ENCODE measurements at places on chromosomes 3 and 15.

DNA sequence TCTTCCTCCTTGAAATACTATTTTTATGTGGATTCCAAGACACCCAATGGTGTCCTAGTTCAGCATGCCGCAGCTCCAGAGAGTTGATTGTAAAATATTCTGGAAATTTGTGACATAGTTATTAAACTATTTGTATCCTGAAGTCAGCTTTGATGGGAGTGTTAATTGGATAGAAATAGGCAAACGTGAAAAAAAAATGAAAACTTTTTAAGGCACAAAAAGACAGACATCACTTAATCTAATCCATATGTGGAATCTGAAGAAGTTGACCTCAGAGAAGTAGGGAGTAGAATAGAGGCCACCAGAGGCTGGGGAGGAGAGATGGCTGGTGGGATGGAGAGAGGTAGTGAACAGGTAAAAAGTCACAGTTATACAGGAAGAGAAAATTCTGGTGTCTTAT is 704.2 kb downstream of the ROBO1 start:
- no peak for DNase-seq

GRCh38 chr15:52291204-52291603 is 4.4 kb downstream of the MYO5C start:
- DNase-seq = no peak

- DNase-seq = no peak
Measured at GRCh38 chr3:38493031-38493430, 3.1 kb upstream of the EXOG start.

DNA sequence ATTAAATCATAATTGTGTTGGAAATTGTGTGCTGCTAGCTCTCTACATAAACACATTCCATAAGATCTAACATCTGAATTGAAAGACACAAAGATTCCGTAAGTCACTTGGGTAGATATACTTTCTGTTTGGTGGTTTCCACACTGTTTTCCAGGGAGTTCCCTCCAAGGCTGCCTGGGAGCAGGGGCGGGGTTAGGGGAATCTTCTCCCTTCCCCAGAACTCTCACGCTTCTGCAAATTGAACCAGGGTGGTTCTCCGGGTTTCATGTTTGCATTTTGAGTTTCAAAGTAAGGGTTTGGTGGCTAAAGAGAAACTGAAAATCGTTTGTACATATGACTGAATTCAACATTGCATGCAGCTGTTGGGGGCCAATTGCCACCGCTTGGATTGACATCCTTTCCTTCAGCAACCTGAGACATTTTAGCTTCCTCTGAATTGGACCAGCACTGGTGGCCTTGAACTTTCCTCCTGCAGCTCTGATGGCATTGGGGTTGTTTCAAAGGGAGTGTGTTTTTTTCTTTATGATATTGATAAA is 192.7 kb upstream of the FEZF2 start:
- DNase-seq = no peak

DNA sequence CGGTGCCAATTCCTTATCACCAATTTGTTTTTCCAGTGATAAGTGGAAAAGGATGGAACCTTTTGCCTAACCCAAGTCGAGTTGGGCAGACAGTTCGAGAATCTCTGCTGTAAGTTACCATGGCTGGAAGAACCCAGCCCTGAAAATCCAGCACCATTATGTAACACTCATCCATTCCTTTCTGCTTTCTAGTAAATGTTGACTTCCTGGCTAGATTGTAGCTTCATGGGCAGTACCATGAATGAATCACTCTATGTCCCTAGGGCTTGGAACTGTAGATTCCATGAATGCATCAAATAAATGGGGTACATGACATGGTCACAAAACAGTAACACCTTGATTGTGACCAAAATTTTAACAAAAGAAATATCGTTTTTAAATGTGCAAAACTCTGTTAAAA is 14.0 kb downstream of the CHCHD4 start:
- no peak for DNase-seq
